ENCODE measurements at places on chromosomes 2 and 18.

DNA sequence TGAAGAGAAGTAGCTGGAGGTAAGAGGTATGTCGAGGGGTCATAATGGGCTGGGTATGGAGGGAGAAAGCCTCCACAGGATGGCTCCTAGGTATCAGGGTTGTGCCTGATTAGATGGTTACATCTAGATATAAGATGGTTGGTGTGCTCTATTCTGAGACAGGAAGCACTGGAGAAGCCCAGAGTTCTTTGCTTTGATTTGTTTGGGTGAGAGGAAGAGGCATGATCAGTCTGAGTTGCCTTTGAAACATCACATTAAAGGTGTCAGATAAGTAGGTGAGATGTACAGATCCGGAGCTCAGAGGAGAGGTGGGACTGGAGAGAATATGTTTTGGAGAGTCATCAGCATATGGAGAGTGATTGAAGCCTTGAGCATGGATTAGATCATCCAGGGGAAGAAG, 74.1 kb downstream of the KLHL29 start:
- DNase-seq, result no peak

DNA sequence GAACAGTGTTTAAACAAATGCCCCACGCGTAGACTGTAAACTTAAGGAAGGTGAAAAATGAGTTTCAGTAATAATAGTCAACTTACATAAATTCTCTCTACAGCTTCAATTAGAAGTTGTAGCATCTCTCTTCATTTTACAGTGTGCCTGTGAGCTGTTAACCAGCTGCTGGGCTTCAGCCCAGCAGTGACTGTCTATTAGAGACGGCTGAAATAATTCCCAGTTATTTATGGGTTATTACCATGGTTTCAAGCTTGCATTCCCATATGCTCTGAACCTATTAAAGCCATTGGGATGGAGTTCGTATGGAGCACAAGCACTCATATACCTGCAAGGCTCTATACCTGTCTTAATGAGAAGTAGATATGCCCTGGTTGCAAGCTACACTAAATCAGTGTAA, 501.1 kb downstream of the CNTNAP5 start:
- no peak for DNase-seq

- DNase-seq, result no peak
Observed at GRCh38 chr2:127469974-127470373, 51.7 kb downstream of the PROC start.

- no peak for DNase-seq
Observed at GRCh38 chr2:216345846-216346245, 26.4 kb downstream of the MARCHF4 start.

All from retina (tissue), 1 donor.